Fibroblast of skin of left quadriceps (primary cell): ENCODE measurements at places on chromosomes 2 and 18.
A peak's percentile ranks its signal among the peaks of the same experiment; 100 is the strongest.

DNA sequence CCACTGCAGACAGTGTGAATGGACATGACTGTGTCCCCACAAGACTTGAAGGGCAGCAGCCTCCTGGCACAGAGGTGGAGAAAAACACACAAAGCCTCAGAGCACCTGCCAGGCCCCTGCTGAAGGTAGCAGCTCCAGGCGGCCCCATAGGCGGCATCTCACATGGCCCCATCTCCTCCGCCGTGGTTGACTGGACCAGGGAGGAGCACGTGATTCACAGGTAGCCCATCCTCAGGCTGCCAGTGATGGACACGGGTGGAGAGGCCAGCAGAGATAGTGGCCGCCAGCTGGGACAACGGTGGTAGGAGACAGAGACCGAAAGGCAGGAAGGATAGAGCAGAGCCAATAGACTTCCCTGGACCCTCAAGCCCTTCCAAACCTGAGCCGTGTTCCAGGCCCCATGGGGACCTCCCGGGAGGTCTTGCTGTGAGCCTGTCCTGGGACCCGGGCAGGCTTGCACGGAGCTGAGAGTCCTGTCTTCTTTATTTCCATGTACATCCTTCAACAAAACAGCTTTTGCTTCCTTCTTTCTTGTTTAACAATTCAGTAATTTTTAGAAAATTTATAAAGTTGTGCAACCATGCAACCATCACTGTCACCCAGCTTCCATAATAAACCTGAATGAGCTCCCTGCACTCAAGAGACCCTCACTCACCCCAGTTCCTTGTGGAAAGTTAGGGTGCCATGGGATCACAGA is 26.9 kb downstream of the GPR55 start:
- no peak for DNase-seq

DNA sequence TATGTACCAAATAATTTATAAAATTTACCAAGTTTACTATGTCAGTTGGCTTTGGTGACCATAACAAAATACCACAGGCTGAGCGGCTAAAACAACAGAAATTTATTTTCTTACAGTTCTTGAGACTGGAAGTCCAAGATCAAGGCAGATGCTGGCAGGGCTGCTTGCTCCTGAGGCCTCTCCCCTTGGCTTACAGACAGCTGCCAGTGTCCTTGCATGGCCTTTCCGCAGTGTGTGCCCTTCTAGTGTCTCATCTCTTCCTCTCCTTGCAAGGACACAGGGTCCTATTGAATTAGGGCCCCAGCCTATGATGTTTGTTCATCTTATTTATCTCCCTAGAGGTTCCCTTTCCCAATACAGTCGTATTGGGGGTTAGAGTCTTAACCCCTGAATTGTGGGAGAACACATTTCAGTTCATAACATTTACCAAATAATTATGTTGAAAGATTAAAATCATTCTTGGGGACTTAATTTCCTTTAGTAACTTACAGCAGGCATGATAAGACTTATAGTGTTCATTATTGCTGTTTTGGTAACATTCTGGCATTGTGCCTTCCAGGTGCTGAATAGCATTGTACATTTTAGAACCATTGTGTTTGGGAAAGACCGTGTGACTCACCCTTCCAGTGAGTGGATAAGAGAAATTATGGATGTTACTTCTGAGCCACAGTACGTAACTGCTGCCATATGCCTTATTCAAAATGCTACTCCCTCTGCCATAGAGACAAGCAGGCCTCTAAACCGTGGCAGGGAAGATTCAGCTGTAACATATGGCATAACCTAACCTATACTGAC is 317.5 kb downstream of the TMX3 start:
- no peak for DNase-seq

DNA sequence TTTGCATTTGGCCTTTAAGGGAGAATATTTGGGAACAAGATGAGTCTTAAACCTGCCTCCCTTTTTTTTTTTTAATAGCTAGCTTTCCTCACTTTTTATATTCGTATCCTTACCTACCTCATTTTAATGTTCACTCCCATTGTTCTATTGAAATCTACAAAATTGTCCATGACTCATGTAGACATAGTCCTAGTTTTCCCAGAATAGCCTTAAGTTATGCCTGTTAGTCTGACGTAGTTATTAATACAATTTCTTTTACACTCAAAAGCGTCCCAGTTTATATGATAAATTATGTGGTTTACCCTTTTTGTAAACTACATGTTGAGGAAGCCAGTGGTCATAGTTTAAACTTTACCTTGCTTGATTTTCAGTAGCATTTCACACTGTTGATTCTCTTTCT is 73.4 kb downstream of the UBR3 start:
- DNase-seq: no peak

DNA sequence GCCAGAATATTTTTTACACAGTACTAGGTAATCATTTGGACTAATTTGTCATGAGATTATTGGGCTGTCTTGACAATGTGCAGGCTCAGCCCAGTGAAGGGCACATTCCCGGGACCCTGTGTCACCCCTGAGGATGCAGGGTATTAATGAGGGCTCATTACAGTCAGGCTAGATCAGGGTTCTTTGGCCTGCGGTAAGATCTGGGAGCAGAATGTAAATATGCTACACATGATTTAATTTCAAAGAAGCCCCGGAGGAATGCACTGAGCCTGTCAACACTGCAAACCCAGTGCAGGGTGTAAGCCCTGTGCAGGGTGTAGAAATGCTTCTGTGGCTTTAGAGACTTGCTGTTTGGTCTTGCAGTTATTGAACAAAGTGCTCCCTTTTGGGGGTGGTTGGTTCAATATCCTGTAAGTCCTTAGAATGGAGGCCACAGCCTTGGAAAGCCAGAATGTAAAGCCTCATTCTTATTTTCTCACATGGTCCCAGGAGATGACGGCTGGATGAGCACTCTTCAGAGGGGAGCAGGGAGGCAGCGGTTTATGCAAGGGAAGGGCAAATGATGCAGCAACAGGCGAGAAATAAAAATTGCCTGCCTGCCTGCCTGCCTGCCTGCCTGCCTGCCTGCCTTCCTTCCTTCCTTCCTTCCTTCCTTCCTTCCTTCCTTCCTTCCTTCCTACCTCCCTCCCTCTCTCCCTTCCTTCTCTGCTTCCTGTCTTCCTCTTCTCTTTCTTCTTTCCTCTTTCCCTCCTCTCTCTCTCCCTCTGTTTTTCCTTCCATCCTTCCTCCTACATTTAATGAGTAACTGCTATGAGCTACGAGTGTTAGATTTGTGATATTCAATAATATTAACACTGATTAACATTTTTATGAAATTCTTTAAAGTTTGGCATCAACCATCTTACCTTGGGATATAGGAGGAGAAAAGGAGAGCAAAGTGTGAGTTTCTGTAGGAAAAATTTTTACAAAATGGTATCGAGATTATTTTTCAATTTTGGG is 148.8 kb downstream of the VAPA start:
- DNase-seq: peak; percentile 77

GRCh38 chr18:12741351-12741750 is 38.5 kb downstream of the PSMG2 start:
- DNase-seq: peak; percentile 48

DNA sequence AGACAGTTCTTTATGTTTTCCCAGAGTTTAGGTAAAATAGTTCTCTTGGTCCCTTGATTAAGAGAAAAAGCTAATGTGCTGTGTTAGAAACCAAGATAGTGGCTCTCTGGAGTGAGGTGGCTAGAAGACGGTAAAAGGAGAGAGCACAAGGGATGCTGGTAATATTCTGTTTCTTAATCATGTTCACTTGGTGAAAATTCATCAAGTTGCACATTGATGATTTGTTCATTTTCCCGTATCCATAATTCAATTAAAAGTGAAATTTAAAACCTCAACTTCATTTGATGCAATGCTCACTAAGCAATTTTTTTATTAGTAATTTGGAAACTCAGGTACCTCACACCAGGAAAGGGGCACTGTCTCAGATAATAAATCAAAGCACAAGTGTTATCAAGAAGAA is 113.8 kb downstream of the NBAS start:
- no peak for DNase-seq

GRCh38 chr2:18600255-18600613 is 10.9 kb upstream of the NT5C1B start:
- DNase-seq: no peak

DNA sequence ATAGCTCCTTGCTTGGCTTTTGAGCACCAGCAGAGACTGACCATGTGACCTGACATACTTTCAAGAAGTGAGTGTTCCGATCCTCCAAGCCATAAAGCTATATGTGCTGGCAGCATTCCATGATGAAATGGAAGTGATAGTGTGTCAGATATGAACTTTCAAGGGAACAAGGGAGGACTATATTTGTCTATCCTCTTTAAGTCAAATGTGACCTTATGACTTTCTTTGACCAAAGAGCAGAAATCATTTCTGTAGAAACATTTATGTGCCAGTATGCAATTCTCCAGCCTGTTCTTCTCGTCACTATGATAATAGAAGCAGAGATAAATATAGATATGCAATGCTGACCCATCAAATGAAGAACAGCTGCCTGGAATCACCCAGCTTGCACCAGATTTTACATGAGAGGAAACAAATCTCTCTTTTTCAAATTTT is 14.4 kb downstream of the HYCC2 start:
- no peak for DNase-seq

GRCh38 chr2:229220254-229220653 is 50.8 kb downstream of the PID1 start:
- DNase-seq: no peak

GRCh38 chr18:77107292-77107691 is 25.3 kb downstream of the MBP start:
- no peak for DNase-seq

DNA sequence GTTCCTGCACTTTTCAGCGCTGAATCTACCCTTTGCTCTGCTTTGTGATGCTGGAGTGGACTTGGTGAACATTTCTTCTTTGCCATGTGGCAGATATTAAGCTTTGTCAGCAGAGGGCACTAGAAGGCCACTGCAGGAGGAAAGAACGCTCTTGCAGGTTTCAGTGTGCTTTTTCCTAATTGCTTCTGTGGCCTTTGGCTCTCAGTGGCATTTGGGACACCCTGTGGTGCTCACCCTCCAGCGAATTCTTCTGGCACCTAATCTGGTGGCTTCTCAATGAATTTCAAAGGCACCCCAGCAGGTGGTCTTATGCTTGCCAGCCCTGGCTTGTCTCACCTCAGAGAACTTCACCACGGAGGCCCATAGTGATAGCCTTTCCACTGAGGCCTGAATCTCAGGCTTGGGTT is 146.7 kb downstream of the MYO3B start:
- DNase-seq: peak; percentile 13

DNA sequence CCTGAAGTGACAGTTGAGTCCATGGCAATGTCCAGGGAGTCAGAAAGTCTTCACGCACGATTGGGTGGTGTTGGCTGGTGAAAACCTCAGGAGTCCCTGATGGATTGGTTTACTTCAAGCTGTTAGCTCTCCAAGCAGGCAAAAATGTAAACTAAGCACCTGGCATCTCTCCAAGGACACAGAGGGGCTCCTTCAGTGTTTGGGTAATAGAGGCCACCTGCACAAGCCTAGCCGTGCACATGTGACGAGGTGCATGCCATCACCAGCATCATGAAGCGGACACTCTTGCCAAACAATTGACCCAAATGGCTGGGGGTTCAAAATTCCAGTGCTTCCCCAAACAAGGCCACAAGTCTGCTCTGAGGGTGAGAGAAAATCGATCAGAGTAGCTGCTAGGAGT is 104.7 kb upstream of the CD302 start:
- no peak for DNase-seq

DNA sequence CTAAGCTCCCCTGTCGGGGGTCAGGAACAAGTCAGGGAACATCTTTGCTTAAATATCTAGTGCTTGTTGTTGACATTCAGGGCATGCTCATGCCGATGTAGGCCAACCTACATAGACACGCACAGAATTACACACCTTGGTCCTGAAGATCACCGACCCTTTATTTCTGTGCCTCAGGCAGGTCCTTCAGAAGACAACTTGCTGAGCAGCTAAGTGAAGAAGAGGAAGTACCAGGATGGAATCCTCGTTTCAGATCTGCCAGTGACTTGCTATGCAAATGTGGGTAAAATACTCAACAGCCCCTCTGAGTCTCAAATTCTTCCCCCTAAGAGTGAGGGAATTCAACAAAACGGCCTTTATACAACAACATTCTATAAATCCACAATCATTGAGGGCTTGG is 494.7 kb downstream of the BCL11A start:
- no peak for DNase-seq

- no peak for DNase-seq
Observed at GRCh38 chr2:234521536-234521935, 24.7 kb upstream of the ARL4C start.

- DNase-seq: no peak
Observed at GRCh38 chr2:182826064-182826463, 40.4 kb downstream of the FRZB start.

DNA sequence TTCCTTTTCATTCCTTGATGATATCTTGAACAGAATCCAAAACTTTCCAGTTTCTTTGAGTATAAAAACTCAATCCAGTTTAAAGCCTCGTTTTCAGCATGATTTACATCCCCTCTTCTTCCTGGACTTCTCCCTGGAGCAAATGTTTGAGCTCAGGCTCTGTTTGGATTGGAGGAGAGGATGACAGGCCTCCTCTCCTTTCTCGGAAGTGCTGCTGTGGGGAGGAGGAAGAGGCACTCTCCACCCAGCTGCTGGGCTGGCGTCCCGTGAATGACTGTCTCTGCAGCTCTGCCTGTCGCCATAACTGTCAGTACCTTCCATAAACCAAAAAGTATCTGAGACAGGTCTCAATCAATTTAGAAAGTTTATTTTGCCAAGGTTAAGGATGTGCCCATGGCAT is 238.2 kb upstream of the AGAP1 start:
- peak; percentile 14 for DNase-seq

DNA sequence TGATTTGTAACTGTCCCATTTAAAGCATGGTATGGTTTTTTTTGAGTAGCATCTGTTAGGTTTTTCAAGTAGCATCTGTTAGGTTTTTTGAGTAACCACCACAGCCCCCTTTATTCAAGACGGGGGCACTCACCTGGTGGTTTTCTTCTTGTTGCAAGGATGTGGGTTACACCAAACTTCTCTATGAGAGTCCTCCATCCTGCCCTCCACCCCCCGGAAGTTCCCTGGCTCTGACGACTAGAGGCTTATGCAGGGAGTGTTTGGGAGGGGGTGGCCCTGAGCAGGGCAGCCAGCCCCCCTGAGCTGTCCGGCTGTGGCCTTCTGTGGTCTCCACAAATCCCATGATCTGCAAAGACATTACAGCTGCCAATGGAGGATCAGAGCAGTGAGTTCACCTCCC is 39.3 kb downstream of the MTCL1 start:
- no peak for DNase-seq

DNA sequence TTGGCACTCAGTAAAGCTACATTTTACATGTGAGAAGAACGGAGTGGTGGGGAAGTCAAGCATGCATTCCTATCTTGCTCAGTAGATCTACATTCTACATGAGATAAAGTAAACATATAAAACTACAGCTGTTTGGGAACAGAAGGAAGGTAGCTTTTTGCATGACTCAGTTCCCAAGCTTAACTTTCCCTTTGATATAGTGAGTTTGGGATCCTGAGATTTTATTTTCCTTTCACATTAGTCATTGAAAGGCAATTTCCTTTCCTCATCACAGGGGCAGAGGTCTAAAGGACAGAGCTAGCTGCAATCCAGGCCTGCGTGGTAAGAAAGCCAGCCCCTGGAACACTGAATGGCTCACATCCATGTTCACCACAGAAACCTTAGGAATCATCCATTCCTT is 257.2 kb downstream of the SRBD1 start:
- DNase-seq: peak; percentile 83

- DNase-seq: no peak
Observed at GRCh38 chr2:96256611-96257113, 9.1 kb downstream of the TMEM127 start.
